ENCODE measurements at places on chromosomes 2 and 18.

GRCh38 chr2:114007436-114007835 is 117.5 kb downstream of the ACTR3 start:
- DNase-seq: no peak

DNA sequence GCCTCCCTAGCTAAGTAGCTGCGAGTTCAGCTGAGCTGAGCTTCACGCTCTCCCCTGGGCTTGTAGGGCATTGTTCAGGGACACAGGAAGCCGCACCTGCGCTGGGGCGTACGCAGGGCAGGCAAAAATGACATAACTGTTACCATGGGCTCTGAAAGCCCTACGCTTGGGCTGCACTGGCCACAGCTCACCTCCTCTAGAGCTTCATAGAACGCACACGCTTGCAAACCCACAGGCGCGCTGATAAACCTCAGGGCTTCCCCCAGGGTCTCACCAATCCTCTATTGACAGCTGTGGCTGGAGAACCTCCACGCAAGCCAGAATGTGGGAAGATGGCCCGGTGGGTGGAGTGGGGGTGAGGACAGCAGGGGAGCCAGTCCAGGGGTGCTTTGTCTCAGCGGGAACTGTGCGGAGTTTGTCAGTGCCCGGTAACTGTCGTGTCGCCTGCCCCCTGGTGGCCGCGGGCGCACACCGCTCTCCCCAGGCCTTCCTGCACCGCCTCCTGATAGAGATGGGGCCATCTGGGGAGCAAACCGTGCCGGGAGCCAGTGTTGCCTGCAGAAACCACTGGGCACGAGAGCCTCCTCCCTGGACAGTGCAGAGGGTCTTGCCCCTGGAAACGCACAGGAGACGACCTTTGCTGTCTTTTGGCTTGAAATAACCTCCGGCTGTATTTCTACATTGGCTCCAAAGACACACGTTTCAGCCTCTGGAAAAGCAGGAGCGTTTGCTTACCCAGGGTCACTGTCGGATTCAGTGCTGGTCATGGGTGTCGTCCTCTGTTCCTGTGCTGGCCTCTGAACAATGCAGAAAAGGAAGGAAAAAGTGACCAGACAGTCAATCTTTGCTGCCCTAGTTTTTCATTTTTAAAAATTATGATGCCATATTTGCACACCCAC is 17.0 kb upstream of the CIDEA start:
- no peak for DNase-seq

DNA sequence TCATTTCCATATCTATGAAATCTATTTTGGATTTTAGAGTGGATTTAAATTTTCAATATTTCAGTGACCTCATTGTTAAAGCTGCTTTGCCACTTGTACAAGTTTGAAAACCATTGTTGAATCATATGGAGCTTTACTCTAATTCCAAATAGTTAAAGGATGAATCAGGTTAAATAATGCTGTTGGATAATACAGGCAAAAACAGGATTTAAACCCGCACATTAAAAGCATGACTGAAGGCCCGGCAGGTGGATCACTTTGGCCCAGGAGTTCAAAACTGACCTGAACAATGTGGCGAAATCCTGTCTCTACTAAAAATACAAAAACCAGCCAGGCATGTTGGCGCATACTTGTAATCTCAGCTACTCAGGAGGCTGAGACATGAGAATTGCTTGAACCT is 68.3 kb downstream of the RIF1 start:
- no peak for DNase-seq

GRCh38 chr2:161414042-161415033 is 1.8 kb upstream of the TBR1 start:
- DNase-seq: no peak

DNA sequence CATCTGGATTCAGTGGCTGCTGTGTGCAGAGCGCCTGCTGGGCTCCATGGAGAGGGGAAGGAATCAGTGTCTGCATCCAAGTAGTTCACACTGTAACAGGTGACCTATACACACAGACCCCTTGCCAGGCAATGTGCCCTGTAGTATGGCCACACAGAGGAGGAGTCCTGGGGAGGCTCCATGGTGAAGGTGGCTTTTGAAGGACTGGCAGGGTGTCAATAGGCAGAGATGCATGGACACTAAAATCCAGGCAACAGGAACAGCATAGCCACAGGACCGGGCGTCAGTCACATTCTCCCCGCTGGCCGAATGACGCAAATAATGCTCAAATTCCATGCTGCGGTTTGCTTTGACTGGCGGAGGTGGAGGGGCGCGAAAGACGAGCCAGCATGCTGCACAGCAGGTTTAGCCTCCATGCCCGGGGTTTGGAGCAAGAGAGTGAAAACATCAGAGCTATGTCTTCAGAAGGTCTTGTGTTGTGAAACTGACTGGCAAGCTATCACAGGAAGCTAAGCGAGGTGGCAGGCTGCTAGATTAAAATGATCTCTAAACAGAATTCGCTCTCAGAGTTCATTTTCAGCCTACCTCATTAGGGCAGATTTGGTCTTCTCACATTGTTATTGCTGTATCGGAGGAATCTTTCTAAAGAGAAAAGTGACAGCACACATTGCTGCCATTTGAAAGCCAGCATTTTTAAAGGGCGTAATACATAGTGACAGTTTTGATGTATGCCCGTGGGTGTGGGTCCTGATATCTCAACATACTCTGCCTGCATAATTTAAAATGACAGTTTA is 1.2 kb upstream of the CHMP1B start:
- DNase-seq: peak; percentile 59

GRCh38 chr2:18643326-18644114 is 54.2 kb upstream of the NT5C1B start:
- DNase-seq: no peak

GRCh38 chr2:3730646-3731045 is 27.3 kb downstream of the DCDC2C start:
- DNase-seq: no peak

GRCh38 chr18:76205906-76206305 is 289.1 kb downstream of the ZNF516 start:
- DNase-seq: no peak

DNA sequence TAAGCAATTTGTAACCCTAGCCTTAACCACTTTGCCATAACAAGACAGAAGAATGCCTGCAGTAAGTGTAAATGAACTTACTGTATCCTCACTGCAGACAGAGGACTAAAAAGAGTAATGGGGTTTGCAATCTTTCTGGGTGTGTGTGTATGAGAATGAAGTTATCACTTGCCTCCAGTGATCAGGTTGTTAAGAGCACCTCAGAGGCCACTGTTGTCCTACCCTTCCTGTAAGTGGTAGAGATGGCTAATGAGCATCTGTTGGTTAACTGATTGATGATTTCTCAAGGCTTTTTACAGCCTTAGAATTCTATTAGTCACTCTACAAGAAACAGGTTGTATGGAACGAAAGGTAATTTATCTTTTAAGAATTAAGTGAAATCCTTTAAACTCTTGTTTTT is 27.6 kb upstream of the GTF2A1L start:
- no peak for DNase-seq

GRCh38 chr2:218536804-218537494 is 31.2 kb downstream of the USP37 start:
- no peak for DNase-seq
